Stimulated activated CD8-positive, alpha-beta memory T cell treated with anti-CD3 and anti-CD28 coated beads, Interleukin-2, amount 100 ng/mL, for 1 hour (primary cell): ENCODE measurements at places on chromosomes 5 and 9.

- DNase-seq = no peak
These were observed 17.0 kb downstream of the NIPSNAP3B start for GRCh38 chr9:104780796-104781395.

- no peak for DNase-seq
These were observed 16.4 kb upstream of the SPINK6 start for GRCh38 chr5:148186248-148187003.

- DNase-seq = no peak
These were observed 70.4 kb upstream of the SNX2 start for GRCh38 chr5:122704247-122705036.

GRCh38 chr9:96523374-96523773, 73.4 kb downstream of the HABP4 start:
- no peak for DNase-seq

- DNase-seq = no peak
These were observed 124.3 kb upstream of the CXCL14 start for GRCh38 chr5:135703016-135703550.

- DNase-seq = no peak
These were observed 2.1 kb downstream of the ZDHHC21 start for GRCh38 chr9:14690948-14691730.

DNA sequence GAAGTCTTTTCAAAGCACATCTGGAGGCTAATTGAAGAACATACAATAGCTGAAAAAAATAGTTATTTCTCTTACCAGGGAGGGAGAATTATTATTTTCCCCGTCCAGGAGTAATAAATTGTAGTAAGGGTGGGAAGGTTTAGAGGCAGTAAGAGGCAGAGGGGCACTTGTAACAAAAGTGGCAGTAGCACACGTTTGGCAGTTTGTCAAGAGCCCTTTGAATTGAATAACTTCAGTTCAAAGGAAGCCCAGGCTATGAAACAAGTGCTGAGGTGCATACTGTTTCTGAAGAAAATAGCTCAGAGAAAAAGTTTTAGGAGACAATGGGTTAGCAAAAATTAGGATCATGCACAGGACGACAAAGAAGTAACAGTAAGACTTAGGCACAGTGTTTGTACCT, 451.3 kb downstream of the LRRC70 start:
- no peak for DNase-seq

DNA sequence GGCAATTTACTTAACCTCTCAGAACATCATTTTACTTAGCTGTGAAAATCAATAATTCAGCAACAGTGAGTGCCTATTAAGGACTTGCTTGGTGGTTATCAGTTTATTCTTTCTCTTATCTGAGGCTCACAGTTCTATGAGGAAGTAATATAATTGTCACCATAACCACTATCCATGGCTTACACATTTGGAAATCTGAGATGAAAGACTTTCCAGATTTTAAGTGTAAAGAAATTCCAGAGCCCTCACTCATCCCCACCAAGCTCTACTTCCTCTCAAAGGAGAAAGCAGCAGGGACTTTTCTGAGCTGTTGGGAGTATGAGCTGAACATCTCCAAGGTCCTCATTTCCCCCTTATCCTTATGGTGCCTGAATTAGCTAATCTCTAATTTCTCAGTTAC, 321.5 kb downstream of the FBXL7 start:
- DNase-seq = no peak

DNA sequence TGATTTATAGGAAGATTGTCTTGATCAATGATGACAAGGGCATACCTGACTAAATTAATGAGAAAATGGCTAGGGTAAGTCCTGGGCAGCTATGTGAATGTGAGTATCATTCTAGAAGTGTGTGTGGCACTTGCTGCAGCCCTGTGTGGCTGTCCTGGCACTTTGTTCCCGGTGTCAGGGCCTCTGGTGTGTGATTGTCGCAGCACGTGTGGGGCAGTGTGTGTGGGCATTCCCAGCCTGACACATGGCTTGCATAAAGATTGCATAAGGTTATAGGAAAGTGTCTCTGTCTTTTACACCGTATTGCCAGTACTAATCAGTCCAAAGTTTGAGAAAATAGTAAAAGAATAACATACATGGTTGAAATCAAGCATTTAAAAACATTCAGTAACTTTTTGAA, 74.4 kb downstream of the TRIO start:
- no peak for DNase-seq

GRCh38 chr5:64767959-64768357, 533 bp downstream of the SREK1IP1 start:
- peak; percentile 0 for DNase-seq

GRCh38 chr5:122152266-122152900, 23.0 kb downstream of the ZNF474 start:
- no peak for DNase-seq

GRCh38 chr5:133412661-133413060, 199.7 kb downstream of the FSTL4 start:
- DNase-seq = no peak

- DNase-seq = no peak
These were observed 44.5 kb downstream of the PTTG1 start for GRCh38 chr5:160466116-160466515.

GRCh38 chr5:98638701-98639100, 134.8 kb upstream of the RGMB start:
- DNase-seq = no peak

DNA sequence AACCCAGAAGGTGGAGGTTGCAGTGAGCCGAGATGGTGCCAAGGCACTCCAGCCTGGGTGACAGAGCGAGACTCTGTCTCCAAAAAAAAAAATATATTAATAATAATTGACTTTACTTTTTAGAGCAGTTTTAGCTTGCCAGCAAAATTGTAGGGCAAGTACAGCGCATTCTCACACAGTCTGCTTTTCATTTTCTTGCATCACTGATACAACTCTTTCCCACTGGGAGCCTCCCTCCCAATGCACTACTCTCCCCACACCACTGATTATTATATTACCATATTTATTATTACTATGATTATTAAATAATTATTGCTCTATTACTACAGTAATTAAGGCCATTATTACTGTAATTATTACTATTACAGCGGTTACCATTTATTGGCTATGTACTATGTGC, 212.8 kb downstream of the GNA14 start:
- no peak for DNase-seq

DNA sequence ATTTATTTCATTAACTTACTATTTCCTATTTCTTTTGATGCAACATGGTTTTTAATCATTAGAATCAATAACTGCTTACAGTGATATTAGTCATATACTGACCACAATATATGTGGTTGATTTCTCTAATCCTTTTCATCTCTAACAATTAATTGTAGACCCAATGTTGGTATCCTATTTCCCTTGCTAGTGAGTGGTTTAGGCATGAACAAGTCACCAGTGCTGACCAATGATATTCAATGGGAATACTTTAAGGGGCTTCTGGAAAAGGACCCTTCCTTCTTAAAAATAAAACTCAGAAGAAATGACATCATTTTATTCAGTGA, 672.4 kb upstream of the GRAMD2B start:
- no peak for DNase-seq

- DNase-seq = no peak
These were observed 374.6 kb downstream of the SPATA31D1 start for GRCh38 chr9:82363198-82363597.

GRCh38 chr5:139588962-139589361, 27.8 kb downstream of the UBE2D2 start:
- no peak for DNase-seq

- DNase-seq = no peak
These were observed 35.2 kb downstream of the INSYN2B start for GRCh38 chr5:169944922-169945680.

- no peak for DNase-seq
These were observed 133.9 kb downstream of the C9orf50 start for GRCh38 chr9:129486756-129487657.

- DNase-seq = no peak
These were observed 2.0 kb downstream of the CCL19 start for GRCh38 chr9:34689116-34689470.

DNA sequence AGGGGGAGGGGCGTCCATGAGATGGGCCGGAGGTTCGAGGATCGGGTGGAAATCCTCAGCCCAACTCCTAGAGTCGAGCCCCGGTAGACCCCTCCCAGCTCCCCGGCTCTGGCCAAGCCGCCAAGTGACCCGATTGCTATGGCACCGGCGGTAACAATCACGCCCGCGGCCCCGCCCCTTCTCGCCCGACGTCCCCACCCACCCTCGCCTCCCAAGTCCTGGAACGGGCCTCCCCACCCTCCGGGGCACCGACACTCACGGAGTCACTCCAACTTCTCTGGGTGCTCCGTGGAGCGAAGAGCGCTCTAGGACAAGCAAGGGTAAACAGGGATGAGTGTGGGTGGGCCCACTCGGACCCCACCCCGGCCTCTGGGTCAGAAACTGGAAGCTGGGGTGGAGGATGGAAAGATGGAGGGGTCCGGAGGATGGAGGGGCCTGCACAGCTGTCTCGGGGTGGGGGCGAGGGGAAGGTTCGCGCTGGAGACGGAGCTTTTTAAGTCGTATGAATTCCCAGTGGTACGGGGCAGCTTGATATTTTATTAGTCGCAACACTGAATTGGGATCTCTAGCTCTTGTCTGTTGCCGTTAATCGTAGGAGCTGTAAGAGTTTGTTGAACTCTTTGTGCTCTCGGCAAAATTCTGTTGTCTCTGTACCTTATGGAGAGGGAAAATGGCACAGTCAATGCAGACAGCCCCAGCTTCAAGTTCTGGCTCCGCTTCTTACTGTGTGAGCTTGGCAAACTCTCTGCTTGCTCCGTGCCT, at the start of gene SPACA9:
TSS of gene SPACA9 (plus strand) at position 204 of the 762 bp plus-strand sequence. CDS start 5,050 bp downstream, outside the sequence.
- DNase-seq = no peak

- no peak for DNase-seq
These were observed 40.2 kb upstream of the AGXT2 start for GRCh38 chr5:35087991-35088390.

DNA sequence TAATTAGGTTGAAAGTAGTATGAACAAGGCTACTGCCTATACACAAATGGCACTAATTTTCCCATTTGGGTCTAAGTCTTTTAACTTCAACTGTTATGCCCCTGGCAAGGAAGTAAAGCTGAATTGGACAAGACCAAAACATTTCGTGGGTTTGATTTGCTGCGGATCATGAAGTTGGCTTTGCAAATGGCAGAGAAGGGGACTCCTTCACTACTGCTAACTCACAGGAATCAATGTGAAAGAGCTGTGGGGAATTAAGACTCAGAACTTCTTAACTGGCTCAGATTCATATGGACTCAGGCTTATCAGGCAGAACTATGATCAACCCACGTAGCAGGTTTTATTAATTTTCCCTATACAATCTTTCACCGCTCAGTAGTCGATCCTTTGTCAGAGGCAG, 73.8 kb upstream of the IFNE start:
- no peak for DNase-seq

GRCh38 chr5:164353155-164353554, 847.7 kb downstream of the MAT2B start:
- DNase-seq = no peak

GRCh38 chr9:86605303-86605702, 251.1 kb upstream of the TUT7 start:
- no peak for DNase-seq

- DNase-seq = no peak
These were observed 37.2 kb downstream of the GOLM1 start for GRCh38 chr9:86061972-86062739.

DNA sequence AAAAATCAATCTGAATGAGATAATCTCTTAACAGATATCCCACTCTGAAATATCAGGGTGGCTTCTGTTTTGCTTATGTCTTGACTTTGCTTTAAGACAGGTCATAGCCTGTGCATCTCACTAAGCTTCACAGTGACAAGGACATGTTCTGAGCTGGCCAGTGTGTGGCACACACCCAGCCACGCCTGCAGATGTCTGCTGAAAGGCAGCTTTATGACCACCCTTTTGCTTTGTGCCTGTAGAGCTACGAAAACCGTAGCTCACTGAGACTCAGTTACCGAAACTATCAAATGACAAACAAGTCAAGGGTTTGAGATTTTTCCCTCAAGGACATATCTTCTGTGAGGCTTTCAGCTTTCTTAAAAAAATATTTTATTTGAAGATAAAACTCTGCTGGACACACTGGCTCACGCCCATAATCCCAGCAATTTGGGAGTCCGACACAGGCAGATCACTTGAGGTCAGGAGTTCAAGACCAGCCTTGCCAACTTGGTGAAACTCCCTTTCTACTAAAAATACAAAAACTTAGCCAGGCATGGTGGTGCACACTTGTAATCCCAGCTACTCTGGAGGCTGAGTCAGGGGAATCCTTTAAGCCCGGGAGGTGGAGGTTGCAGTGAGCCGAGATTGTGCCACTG, 233.2 kb downstream of the SPATA31A1 start:
- DNase-seq = no peak

DNA sequence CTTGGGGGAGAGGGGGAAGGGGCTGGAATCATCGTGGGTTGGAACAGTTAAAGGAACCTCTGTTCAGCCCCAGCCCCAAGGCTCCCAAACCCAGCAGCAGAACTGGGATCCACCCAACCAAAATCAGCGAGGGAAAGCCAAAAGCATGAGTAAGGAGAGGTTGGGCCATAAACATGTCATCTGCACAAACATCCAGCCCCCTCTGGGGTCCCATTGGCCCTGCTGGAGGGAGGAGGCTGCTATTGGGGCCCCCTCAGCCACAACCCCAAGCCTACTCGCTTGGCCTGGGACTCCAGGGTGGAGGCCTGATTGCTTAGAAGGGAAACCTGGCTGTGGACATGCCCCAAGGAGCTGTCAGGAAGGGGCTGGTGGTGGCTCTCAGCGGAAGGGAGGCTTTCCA, 154.9 kb downstream of the FGF18 start:
- DNase-seq = no peak

- no peak for DNase-seq
These were observed 1.3 kb downstream of the PSAT1 start for GRCh38 chr9:78298046-78298765.

DNA sequence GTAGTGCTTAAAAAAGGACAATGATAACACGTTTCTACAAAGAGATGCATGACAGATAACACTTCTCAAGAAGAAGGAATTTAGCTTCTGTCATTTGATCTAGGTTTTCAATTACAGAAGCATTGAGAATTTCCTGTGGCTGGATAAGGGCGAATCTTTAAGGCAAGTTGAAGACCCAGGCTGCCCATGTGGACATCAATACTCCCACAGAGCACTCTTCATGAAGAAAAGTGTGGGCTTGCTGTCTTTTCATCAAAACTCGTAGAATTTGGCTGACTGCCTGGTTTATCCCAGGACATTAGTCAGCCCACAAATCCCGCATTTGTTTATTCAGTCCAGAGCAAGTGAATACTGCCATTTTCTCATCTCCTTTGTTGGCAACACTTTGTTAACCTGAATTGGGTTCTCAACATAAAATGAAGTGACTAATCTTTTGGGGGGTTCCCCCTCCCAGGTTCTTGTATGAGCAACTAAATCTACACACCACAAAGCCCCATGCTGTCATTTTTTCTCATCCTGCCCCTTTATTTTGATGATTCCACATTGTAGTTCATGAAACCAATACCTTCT, 43.4 kb upstream of the CDKN2B start:
- DNase-seq = no peak

DNA sequence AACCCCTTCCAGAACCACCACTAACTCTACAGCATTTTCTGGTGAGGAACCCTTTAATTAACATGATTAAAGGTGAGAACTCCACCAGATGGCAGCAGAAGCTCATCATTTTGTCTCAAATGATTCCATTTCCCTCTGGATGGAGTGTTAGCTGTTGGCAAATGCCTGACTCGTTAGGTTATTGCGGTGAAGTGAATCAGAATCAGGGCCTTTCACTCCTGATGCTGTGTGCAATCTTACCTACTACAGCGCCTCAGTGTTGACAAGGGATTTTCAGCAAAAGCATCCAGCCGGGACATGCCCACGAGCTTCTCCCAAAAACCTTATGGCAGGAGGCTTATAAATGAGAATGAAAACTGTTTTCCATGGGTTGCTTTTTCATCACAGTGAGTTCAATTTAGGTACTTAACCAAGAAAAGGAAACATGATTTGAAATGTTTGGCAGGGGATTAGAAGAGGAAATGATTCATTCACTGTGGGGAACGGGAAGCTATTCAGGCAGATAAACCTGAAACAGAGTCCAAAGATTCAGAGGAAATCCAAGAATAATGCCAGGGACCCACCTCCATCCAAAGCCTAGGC, 48.0 kb upstream of the CAST start:
- no peak for DNase-seq
